ENCODE measurements at places on chromosomes 7 and 10.
A peak's percentile ranks its signal among the peaks of the same experiment; 100 is the strongest.

DNA sequence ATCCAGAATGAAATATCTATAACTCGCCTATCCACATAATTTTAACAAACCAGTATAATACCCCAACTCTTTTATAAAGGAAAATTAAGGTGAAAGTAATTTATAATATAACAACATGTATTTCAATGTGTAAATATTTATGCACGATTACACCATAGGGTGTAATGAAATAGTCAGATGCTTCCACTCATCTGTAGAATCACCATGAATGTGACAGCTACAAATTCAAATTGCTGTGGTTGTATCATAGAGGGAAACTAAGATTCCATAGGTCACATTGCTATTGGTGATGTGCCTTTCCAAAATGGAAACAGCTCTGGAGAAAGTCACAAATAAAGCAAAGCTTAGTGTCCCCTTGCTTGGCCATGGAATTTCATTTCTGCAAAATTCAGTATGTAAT is 95.7 kb downstream of the CPED1 start:
- no peak for DNase-seq

GRCh38 chr10:46297406-46298204 is 10.8 kb downstream of the ANTXRL start:
- DNase-seq, result no peak

- DNase-seq, result no peak
These were observed 9.9 kb upstream of the ZNF212 start for GRCh38 chr7:149229526-149229925.

- DNase-seq, result no peak
These were observed 221.4 kb downstream of the ADARB2 start for GRCh38 chr10:1515780-1516491.

DNA sequence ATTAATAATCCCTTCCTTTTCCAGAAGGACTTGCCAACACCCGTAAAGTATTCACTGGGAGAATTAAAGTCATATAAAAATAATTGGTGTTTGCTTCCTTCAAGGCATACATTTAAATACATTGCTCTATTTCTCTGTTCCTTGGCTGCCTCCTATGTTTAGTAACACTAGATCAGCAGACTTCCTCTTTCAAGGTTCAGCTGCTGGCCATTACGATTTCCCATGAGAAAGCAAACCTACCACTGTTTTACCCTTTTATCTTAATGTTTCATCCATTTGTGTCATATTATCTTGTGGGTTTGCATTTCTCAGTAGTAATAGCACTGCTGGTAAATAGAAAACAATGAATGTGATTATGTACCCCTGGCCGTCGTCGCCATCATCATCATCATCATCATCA is 313.8 kb upstream of the BMPER start:
- DNase-seq, result no peak

GRCh38 chr7:117095055-117095454 is 141.8 kb downstream of the ST7 start:
- DNase-seq, result no peak

- DNase-seq, result no peak
These were observed 890.3 kb upstream of the AUTS2 start for GRCh38 chr7:68707958-68708357.

GRCh38 chr7:155791214-155791737 is 21.0 kb downstream of the SHH start:
- DNase-seq, result no peak

DNA sequence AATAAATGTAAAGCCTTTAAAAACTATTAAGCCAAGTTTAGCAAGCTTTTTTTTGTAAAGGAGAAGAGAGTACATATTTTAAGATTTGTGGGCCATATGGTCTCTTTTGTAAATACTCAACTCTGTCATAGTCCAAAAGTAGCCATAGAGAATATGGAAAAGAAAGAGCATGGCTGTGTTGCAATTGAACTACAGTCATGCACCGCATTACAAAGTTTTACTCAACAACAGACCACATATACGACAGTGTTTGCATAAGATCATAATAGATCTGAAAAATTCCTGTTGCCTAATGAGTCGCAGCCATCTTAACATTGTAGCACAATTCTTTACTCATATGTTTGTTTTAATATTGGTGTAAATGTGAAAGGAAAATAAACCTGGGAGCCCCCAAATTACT is 440.8 kb downstream of the HTR7 start:
- no peak for DNase-seq

GRCh38 chr7:44733708-44734481 is 14.8 kb upstream of the ZMIZ2 start:
- no peak for DNase-seq

- DNase-seq, result no peak
These were observed 77.8 kb downstream of the TCERG1L start for GRCh38 chr10:131233611-131234258.

DNA sequence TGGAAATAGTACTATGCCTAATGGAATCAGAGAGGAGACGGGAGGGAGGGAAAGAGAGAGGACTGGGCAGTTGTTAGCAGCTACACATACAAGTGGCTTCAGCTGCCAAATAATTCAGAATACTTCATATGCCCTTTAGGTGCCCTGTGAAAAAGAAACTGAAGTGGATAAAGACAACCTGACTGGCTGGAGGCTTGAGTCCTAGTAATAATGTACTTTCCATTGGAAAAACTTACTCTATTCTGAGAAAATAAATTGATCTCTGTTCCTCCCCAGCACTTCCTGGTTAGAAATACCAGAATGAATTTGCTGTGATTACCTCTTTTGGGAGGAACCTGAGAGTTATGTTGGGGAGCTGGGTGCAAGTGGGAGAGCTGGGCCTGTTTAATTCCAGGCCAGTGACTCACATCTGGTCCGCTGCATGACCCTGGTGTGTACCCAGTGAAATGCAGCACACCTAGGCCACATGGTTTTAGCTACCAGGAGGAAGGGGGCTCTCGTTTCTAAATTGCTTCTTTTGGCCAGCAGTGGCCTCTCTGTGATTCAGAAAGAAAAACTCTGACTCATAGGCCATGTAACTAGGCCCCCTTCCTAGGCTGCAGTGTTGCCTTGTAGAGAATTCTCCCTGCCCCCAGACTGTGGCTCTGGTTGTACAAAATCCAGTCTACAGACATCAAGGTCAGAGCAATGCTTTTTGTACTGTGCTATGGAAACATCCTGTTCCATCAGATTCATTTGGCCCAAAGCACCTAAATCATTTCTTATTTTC is 6.5 kb downstream of the AGFG2 start:
- no peak for DNase-seq

GRCh38 chr10:24851629-24852028 is 100.8 kb downstream of the PRTFDC1 start:
- DNase-seq, result no peak

DNA sequence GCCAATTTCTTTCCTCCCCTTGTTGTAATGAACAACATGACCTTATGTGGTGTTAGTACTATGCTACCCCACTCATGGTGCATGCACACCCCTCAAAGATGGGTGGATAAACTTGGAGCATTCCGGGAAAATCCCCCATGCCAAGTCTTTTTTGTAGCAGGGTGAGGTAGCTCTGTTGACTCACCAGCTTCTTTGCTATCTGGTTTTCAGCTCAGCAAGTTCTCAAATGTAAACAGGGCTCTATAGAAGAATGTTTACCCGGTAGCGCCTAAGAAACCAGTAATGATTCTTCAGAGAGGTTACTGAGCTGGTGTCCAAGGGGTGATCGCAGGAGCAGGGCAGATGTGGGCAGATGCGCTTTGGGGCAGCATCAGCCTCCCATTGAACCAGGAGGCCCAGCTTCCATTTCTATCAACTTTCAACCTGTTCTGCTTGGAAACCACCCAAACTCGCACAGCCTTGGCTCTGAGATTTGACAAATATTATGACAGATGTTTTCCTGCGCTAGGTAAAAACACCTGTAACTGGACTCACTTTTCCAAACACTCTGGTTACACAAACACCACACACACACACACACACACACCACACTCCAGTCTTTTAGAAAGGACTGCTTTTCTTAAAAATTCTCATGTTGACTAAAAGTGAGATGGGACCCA is 87.8 kb downstream of the ZRANB1 start:
- no peak for DNase-seq

- DNase-seq, result no peak
These were observed 1.1 kb upstream of the HPSE2 start for GRCh38 chr10:99236627-99237309.

- DNase-seq, result no peak
These were observed 21.5 kb upstream of the TARP start for GRCh38 chr7:38294926-38295325.

GRCh38 chr7:24824400-24824799 is 67.1 kb upstream of the GSDME start:
- no peak for DNase-seq

DNA sequence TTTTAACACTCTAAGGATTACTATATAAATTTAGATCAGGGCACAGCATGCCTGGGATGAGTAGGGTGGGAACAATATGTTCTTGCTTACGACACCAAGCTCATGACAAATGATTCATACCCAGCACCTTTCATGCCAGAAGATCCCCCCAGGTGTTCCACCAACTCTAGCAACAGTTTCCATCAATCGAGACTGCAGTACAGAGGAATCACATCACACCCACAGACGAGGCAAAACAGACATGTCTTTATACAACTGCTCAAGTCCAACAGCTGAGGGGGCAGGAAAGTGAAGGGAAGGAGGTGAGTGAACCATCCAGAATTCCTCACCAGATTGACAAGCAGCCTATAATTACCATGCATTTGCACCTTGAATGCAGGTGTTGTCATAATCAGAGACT is 3.6 kb downstream of the SORCS1 start:
- DNase-seq, result no peak

- no peak for DNase-seq
These were observed 61.2 kb upstream of the PLA2G12B start for GRCh38 chr10:73015779-73016178.

- no peak for DNase-seq
These were observed 9.4 kb upstream of the TAS2R16 start for GRCh38 chr7:123004931-123005330.

GRCh38 chr7:41709621-41710020 is 6.7 kb upstream of the INHBA start:
- no peak for DNase-seq

- DNase-seq, result no peak
These were observed 14.9 kb downstream of the BAG3 start for GRCh38 chr10:119665901-119666708.

- no peak for DNase-seq
These were observed 86.5 kb upstream of the GRB10 start for GRCh38 chr7:50869108-50869725.

- no peak for DNase-seq
These were observed 283.0 kb upstream of the KLF6 start for GRCh38 chr10:4067931-4068561.

GRCh38 chr10:91144961-91145360 is 75.5 kb upstream of the PCGF5 start:
- DNase-seq, result no peak

- DNase-seq, result no peak
These were observed 154.7 kb upstream of the TMEM106B start for GRCh38 chr7:12056381-12056780.

DNA sequence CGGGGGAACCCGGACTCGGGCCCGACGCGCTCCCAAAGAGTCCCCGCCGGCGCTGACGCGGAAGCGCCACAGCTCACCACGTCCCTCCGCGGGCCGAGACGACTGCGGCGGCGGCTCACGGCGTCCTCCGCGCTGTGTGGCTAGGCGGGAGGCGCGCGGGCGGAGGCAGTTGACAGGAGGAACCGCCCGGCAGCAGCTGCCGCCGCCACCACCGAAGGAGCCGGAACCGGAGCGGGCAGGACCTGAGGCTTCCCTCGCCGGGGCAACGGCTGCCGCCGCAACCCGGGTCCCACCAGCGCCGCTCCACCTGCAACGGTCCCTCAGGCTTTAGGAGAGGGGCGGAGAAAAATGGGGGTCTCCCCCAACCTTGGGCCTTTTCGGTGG is 334 bp downstream of the ZNF800 start:
- DNase-seq, result peak; percentile 61

GRCh38 chr10:65570143-65571010 is 1355.5 kb upstream of the LRRTM3 start:
- DNase-seq, result no peak
